ENCODE measurements at places on chromosomes 5 and 9.

- DNase-seq: no peak
These were observed 10.9 kb downstream of the ZCCHC10 start for GRCh38 chr5:133015466-133015865.

DNA sequence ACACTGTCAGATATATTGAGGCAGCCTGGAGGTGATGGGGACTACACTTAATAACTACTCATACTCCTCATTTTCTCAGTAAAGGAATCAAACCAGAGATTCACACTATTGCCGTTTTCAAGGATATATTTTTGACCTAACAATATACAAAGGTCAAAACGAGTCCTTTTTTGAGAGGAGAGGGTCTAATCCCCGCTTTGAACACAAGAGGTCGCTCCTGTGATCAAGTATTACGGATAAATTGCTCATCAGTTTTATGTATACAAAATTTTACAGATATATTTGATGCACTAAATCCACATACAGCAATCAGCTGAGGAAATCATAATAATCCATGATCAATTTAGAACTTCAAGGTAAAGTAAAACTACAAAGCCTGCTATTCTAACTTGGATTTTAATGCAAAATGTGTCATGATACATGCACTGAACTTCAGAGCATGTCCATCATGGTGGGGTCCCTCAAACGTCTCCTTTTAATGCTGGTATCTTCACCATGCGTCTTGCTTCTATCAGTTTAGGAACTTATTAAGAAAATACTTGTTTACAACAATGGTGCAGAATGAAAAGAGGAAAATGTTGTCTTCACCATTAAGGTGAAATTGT is 2.5 kb upstream of the ISL1 start:
- no peak for DNase-seq

DNA sequence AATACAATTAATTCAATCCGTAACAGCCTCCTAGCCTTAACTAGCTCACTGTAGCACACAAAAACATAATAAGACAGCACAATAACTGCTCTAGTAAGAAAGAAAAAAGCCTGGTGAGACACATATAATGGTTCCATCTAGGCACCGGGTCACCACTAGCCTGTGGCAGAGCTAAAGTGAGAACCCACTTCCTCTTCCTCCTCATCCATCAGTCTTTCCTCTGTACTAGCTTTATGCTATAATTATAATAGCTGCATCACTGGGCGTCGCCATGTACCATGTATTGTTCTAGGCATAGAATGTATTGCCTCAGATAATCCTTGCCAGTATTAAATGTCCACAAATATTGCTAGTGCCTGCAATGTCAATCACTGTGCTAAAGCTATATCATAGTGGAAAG is 23.1 kb downstream of the ADRB2 start:
- no peak for DNase-seq

DNA sequence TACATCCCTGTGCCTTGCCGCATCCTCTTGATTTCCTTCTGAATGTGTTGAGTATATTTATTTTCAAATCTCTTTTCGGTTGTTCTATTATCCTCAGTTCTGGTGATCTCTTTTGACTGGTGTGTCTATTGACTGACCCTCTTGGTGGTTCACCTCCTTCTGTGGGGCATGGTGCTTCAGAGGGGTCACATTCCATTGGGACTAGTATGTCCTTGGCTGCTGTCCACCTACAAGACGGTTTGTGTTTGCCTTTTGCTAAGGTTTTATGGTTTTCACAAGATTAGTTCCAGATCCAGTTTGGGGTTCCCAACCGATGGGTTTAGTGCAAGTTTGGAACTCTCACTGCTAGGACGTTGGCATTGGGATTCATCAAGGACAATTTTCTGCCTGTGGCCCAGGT is 66.6 kb downstream of the PHF2 start:
- DNase-seq: no peak

GRCh38 chr5:151676719-151677118 is 10.0 kb downstream of the SPARC start:
- DNase-seq: no peak

DNA sequence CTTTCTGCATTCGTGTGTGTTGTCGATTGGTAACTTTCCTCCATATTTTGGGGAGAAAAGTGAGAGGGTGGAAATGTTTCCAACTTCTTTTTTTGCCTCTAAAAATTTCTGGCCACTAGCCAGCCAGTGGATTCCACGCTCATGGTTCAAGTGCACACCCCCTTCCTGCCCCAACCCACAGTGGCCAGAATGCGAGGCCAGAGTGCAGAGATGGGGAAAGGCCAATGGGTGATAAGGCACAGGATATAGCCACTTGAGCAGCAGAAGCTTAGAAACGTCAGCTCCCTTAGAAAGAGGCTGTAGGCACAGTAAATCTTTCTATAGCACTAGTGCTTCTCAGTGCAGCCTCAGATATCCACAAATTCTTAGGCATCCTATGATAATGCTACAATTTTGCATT is 75.8 kb upstream of the ADRB2 start:
- no peak for DNase-seq

GRCh38 chr9:86046930-86047341 is 52.4 kb downstream of the GOLM1 start:
- DNase-seq: no peak

DNA sequence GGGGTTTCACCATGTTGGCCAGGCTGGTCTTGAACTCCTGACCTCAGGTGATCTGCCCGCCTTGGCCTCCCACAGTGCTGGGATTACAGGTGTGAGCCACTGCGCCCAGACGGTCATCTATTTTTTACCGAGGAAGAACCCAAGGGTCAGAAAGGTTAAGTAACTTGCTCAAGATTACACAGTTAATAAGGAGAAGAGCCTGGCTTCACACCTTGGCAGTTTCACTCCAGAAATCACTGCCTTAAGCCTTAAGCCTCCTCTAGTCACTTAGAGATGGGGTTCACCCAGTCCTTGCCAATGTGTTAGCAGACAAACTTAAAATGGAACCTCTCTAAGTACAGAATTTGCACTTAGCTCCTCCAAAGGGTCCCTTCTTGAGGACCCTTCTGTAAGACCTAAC is 116.3 kb downstream of the PTTG1 start:
- DNase-seq: no peak

DNA sequence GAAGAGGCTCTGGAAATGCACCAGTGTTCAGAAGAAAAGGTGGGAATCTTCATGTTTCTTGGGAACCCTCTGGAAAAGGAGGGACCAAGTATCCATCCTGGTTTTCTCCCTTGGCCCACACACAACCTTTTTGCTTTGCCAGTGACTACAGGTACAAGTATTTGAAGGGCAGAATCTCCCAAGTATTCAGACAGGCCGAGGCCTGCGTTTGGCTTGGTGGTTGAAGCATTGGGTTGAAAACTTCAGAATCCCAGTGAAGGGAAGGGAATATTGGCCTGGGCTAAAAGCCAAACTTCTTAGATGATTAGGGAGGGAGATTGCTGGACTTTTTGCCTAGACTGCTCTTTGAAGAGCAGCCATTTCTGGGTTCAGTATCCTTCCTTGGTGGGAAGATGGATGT is 71.9 kb downstream of the UBAP1 start:
- no peak for DNase-seq

DNA sequence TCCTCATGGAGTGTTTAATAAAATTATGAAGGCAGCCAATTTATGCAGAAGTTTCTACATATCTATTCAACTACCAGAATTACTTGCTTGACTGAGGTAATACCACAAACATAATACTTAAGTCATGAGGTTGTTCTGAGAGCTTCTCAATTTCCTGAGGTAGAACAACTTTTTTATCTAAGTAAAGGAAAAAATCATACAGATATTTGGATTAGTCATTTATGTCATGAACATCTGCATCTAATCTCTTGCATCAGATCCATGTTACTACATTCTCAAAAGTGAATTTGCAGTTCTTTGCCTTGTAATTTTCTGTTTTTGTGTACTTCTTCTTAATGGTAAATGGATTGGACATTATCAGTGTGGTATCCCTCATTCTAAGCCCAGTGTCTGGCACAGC is 60.4 kb upstream of the RGMB start:
- no peak for DNase-seq

GRCh38 chr5:38234737-38235136 is 23.6 kb upstream of the EGFLAM start:
- no peak for DNase-seq

GRCh38 chr5:115170929-115171510 is 1.3 kb upstream of the TRIM36 start:
- no peak for DNase-seq

GRCh38 chr5:8686707-8687106 is 817.8 kb downstream of the MTRR start:
- peak; percentile 9 for DNase-seq

- no peak for DNase-seq
These were observed 337.4 kb upstream of the GRIA1 start for GRCh38 chr5:153153086-153153485.

DNA sequence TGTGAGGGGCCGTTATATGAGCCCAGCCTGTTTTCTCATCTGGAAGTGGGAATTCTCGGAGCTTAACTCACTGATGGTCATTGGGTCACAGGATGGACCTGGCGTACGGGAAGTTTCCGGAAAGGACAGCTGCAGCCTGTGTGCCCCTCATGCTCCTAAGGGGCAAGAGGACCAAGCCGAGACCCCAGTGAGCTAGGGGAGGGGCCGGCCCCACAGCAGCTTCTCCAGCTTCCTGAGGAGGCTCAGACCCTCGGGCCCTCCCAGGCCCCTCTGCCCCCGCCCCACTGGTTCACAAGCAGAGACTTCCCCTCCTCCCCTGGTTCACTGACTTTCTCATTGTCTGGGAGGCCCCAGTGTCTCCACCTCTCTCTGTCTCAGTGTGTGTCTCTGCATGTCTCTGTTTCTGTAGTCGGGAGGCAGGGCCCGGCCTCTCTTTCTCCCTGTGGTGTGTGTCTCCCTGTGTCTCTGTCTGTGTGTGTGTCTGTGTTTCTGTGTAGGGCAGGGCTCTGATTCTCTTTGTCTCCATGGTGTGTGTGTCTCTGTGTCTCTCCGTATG is 32.3 kb upstream of the FIBCD1 start:
- no peak for DNase-seq

- no peak for DNase-seq
These were observed 334.7 kb downstream of the ACTL7B start for GRCh38 chr9:108521063-108521590.

GRCh38 chr5:100697970-100698369 is 162.8 kb downstream of the FAM174A start:
- DNase-seq: no peak

DNA sequence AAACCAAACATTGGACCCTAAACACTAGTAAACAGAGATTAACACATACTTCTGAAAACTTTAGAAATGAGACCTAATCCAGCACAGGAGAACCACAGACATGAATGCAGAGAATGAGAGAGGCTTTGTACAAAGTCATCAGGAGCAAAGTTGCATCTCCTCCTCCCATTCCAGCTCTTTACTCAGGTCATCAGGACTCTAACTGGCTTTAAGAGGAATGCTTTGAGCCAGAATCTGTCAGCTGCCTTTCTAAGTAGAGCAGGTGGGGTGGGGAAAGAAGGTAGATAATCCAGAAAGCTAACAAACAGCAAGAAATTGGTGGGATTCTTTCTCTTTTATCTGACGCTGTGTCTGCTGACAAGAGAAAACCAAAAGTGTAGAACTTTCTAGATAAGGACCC is 582.7 kb upstream of the DMAC1 start:
- DNase-seq: no peak

DNA sequence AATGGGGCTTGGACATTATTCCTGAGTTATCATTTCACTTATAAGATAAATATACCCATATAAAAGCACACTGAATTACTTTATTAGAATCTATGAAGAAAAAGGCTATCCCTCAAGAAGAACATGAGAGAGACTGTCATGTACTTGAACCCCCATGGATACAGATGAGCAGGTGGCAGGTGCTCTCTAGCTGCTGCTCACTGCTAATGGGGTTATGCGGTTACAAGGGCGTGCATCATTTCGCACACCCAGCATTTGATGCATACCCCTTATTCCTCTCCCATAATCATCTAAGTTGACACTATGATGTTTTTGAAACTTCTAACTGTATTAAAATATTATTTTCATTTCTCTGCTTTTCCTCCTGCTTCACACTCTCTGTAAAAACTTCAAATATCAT is 16.4 kb downstream of the ITK start:
- no peak for DNase-seq

DNA sequence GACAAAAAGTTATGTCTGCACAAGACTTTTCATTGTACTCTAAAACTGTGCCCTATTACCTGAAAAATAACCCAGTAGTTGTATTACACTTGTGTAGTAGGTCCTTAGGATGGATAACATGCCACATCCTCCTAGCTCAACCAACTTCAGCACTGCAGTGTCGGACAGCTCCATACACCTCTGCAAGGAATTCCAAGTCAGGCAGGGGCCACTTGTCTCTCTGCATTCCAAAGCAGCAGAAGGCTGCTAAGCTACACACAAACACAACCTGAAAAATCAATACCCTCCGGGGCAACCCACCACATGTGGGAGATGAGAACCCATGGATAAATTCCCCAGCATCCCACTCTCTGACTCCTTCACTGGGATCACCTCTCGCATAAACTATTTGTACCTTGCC is 50.2 kb downstream of the MED10 start:
- no peak for DNase-seq

Data from hippocampal formation (tissue), 2 donors.